ENCODE measurements at places on chromosomes 1 and 21. TPM values are rescaled to one million over a fixed set of nuclear protein-coding genes. Genes with fewer than 3 reads are reported as not detected.

GRCh38 chr1:26602378-26602959 lies 72.9 kb downstream of the RPS6KA1 start:
- no peak overlapping the region for H3K27ac ChIP-seq
- DNase-seq = no peak
- no peaks in the 10 kb centered on the region for H3K27me3 ChIP-seq
- peak overlapping the region; percentile 46 for H3K4me3 ChIP-seq
- no peaks in the 10 kb centered on the region for H3K36me3 ChIP-seq
- peaks cover 14% of the 10 kb centered on the region for H3K4me1 ChIP-seq

GRCh38 chr1:212601524-212601923 lies 7.0 kb upstream of the ATF3 start:
- H3K4me1 ChIP-seq = peaks cover 24% of the 10 kb centered on the region
- no peak overlapping the region for H3K27ac ChIP-seq
- H3K27me3 ChIP-seq = peaks cover 15% of the 10 kb centered on the region
- DNase-seq = no peak

GRCh38 chr1:86846164-86846647 lies 67.7 kb downstream of the SELENOF start:
- H3K27me3 ChIP-seq = no peaks in the 10 kb centered on the region
- H3K27ac ChIP-seq = no peak overlapping the region
- H3K4me1 ChIP-seq = peaks cover 2% of the 10 kb centered on the region
- no peaks in the 10 kb centered on the region for H3K36me3 ChIP-seq
- DNase-seq = no peak

DNA sequence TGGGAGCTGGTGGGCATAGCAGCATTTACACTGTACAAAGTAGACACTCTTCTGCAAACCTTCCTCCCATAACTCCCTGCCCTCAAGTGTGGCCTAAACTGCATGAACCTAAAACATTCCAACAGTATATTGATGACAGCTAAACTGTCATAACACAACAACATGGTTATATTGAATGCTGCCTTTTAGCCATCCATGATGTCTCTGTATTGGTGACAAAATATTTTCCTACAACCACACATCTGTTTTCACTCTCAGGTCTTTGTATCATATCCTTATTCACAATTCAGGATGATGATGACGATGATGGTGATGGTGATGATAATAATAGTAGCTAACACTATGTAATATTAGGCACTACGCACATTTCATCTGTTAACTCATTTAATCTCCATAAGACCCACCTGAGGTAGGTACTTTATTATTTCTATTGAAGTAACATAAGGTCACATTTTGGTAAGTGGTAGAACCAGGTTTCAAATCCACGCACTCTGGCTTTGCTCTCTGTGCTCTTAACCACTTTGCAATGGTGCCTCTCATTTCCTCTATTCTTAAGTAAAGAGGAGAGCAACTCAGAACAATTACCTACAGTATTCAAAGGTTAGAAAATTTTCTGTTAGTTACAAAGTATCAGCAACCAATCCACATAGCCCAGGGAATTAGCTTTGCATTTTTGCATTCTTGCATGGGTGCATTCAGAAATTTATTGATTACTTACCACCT lies 185.1 kb upstream of the LMO4 start:
- DNase-seq = no peak
- no peaks in the 10 kb centered on the region for H3K4me1 ChIP-seq
- H3K36me3 ChIP-seq = no peaks in the 10 kb centered on the region
- no peak overlapping the region for H3K27ac ChIP-seq
- peaks cover 1% of the 10 kb centered on the region for H3K27me3 ChIP-seq

DNA sequence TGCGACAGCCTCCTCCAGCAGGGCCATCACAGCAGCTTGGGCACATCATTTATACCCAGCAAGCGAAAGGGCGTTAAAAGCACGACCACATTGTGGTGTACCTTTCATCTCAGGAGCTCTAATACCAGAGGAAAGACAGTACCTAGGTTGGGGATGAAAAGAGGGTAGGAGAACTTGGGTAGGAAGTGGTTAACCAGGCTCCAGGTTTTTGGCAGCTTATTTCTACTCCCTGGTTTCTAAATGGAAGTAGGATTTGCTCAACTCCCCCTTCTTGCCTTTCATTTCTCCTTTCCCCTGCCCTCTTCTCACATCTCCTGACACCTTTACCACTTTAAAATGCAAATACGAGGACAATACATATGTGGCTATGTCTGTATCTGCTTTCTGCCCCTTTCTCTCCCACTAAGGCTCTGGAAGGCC lies 30.2 kb downstream of the FAM177B start:
- H3K27me3 ChIP-seq = no peaks in the 10 kb centered on the region
- H3K4me1 ChIP-seq = no peaks in the 10 kb centered on the region
- no peak for DNase-seq
- peaks cover 11% of the 10 kb centered on the region for H3K36me3 ChIP-seq
- H3K27ac ChIP-seq = no peak overlapping the region

DNA sequence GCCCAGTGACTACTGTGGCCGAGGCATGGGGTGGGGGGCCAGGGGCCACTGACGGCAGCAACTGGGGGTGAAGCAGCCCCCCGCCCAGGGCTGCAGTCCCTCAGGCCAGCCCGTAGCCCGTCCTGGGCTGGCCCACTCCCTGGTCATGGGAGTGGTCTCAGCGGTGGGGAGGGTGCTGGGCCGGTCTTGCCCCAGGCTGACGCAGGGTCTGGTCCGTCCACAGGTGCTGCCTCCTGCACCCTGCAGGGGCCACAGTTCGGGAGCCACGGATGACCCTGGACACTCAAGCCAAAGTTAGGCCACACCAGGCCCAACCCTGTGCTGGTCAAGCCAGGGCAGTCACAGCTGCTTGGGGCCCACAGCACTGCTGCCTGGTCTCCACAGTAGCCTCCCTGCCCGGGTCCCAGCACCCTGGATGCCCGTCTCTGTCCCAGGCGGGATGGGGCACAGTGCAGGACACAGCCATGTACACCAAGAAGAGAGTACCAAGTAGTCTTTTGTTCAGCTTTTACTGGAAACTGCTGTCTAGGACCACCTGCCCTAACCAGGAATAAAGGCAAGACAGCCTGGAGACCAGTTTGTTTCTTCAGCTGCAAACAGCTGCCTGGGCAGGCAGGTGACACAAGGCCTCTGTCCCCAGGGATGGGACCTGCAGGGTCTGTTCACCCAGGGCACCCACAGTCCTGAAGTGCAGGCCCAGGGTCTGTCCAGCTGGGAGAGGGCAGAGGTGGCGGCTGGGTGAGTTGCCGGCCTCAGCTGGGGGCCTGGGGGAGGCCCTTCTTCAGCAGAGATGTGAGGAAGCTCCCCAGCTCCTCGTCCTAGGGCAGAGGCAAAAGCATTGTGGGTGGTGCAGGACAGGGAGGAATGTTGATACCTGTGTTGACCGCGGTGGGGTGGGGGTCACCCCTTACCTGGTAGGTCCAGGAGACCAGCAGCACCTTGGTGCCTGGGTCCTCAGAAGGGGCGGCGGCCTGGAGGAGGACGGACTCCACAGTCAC lies 3.0 kb downstream of the PUSL1 start:
- DNase-seq = no peak
- H3K4me1 ChIP-seq = peaks cover 5% of the 10 kb centered on the region
- H3K36me3 ChIP-seq = no peaks in the 10 kb centered on the region
- peaks cover 17% of the 10 kb centered on the region for H3K27me3 ChIP-seq
- no peak overlapping the region for H3K4me3 ChIP-seq

DNA sequence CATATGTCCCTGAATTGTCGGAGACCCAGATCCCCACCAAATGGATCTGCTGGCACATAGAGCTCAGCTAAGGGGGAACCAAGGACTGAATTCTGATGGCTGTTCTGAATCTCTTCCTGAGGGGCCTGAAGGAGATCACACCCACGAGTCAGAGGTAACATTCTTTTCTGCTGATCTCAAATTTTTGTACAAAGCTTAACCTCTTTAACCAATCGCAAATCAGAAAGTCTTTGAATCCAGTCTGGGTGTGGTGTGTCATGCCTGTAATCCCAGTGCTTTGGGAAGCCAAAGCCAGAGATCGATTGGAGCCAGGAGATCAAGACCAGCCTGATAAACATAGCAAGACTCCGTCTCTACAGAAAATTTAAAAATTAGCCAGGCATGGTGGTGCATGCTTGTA lies 62.8 kb upstream of the PRRC2C start:
- H3K27ac ChIP-seq = no peak overlapping the region
- no peaks in the 10 kb centered on the region for H3K27me3 ChIP-seq
- DNase-seq = no peak

- no peaks in the 10 kb centered on the region for H3K4me1 ChIP-seq
- H3K4me3 ChIP-seq = no peak overlapping the region
- no peak for DNase-seq
- H3K27ac ChIP-seq = no peak overlapping the region
- H3K27me3 ChIP-seq = no peaks in the 10 kb centered on the region
Measured at GRCh38 chr1:184889902-184890301, 84.4 kb downstream of the NIBAN1 start.

DNA sequence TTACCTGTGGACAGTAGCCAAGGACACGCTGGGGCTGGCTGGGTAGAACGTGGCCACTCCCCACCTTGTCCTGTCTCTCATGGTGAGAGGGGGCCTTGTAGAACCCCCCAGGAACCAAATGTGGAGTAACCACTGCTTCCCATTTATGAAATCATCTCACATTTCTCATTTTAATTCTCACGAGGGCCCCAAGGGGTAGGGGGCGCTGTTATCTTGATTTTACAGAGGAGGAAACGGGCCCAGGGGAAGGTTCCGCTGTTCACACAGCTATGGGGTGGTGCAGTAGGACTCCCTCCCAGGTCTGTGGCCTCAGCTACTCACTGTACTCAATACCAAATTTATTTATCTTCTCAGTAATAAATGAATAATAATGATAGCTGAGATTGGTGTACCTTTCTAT lies 5.5 kb downstream of the SMPDL3B start:
- peak; percentile 46 for DNase-seq
- peaks cover 4% of the 10 kb centered on the region for H3K4me1 ChIP-seq
- no peak overlapping the region for H3K4me3 ChIP-seq
- no peak overlapping the region for H3K27ac ChIP-seq

- H3K4me3 ChIP-seq = no peak overlapping the region
- peaks cover 32% of the 10 kb centered on the region for H3K4me1 ChIP-seq
- H3K36me3 ChIP-seq = peaks cover 9% of the 10 kb centered on the region
- no peak for DNase-seq
Measured at GRCh38 chr1:180974236-180974635, 48.4 kb downstream of the STX6 start.

GRCh38 chr21:45440736-45441350 lies 35.9 kb downstream of the COL18A1 start:
- no peaks in the 10 kb centered on the region for H3K4me1 ChIP-seq
- H3K4me3 ChIP-seq = no peak overlapping the region
- H3K27ac ChIP-seq = no peak overlapping the region
- H3K27me3 ChIP-seq = peaks cover 6% of the 10 kb centered on the region
- DNase-seq = peak; percentile 13

DNA sequence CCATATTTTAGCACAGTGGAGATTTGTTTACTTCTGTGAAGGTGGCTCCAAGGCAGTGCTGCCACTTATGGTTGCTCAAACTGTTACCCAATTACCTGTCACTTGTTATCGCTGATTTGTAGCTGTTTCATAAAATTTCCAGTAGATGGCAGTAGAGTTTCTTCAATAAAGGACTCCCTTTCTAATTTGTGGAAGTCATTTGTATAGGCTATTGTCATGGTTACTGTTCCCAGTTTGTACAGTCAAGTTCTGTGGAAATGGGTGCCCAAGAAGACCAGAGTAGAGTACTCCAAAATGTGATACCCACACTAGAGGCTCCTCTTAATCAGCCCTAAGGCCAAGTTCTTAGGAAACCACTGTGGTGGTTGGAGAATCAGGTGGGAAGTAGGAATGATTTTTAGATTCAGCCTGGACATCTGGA lies 186.1 kb downstream of the CLEC20A start:
- no peak overlapping the region for H3K4me3 ChIP-seq
- no peaks in the 10 kb centered on the region for H3K27me3 ChIP-seq
- DNase-seq = no peak
- H3K27ac ChIP-seq = no peak overlapping the region

DNA sequence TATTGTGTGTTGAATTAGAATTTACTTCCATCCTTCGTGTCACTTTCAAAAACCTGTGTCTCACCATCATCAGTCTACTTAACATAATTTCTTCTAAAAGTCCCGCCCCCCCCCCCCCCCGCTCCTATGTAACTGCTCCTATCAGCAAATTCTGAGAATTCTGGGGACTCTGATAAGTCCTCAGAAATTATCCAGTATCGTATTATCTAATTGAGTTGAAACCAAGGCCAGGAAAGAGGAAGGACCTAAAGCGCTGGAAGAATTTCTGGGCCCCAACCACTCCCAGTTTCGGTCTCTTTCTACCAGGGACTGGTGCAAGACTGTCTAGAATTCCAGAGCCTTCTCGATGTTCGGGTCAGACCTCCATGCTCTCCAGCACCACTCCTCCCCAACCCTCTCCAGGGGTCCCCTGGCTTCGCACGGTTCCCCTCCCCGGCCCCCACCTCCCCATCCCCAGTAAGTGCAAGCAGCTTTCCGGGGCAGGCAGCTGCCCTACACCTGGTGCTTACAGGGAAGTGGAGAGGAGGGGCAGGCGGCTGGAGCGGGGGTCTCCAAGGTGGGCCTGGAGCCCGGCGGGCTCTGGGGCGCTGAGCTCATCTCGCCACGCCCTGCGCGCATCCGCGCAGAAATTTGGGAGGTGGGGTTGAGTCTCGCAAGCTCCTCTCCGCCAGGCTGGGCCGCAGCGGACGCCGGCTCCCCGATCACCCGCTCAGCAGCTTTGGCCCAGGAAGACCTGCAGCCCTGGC lies 16.0 kb upstream of the ZNF496 start:
- peaks cover 2% of the 10 kb centered on the region for H3K4me1 ChIP-seq
- H3K27me3 ChIP-seq = no peaks in the 10 kb centered on the region
- peak; percentile 50 for DNase-seq

GRCh38 chr21:42423197-42423675 lies 19.5 kb downstream of the UBASH3A start:
- peaks cover 14% of the 10 kb centered on the region for H3K36me3 ChIP-seq
- H3K4me1 ChIP-seq = peaks cover 5% of the 10 kb centered on the region
- H3K27ac ChIP-seq = no peak overlapping the region
- peaks cover 3% of the 10 kb centered on the region for H3K27me3 ChIP-seq
- H3K4me3 ChIP-seq = no peak overlapping the region

DNA sequence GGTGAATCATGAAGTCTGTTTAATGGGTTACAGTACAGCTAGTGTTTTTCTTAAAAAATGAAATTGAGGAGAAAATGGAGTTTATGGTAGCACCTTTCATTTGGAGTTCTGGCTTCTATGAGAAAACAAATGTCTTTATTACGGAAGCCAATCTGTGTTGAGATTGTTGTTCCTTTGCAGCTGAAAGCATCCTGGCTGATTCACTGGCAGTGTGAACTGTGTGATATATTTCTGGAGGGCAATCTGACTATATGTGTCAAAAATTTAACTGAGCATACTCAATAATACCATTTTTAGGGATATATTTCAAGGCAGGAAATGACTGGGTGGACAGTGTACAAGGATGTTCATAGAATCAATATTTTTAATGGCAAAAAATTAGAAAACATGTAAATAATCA lies 46.6 kb upstream of the LYST start:
- no peaks in the 10 kb centered on the region for H3K36me3 ChIP-seq
- DNase-seq = no peak
- H3K27me3 ChIP-seq = peaks cover 2% of the 10 kb centered on the region
- no peak overlapping the region for H3K4me3 ChIP-seq
- H3K27ac ChIP-seq = no peak overlapping the region
- peaks cover 9% of the 10 kb centered on the region for H3K4me1 ChIP-seq

Gene PLA2G2C
- total RNA-seq = not detected

Gene TNFRSF9
- 0.15 TPM for total RNA-seq

Gene CLIC6
- total RNA-seq = 0.17 TPM

Gene NEK2
- 3.4 TPM for total RNA-seq

Gene CATSPERE
- total RNA-seq = 0.59 TPM

Data from glutamatergic neuron (in vitro differentiated cells).